ENCODE measurements at places on chromosomes 16 and 17.

- DNase-seq: peak; percentile 17
Observed at GRCh38 chr16:84277244-84277823, 17.3 kb upstream of the WFDC1 start.

DNA sequence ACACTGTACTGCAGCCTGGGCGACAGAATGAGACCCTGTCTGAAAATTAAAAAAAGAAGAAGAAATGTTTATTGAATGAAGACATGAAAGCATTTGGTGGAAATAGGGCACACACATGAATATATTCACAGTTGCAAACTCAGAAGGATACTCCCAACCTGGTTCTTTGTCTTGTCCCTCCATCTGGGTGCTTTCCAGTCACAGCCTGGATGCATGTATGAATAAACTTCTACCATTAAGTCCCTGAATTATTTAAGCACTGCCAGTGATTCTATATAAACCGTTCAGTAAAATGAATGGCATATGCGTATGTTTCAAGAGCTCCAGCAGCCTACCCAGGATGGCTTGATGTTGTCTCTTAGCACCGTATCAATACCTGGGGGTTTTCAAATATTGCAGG is 591.1 kb downstream of the WWOX start:
- DNase-seq: no peak

DNA sequence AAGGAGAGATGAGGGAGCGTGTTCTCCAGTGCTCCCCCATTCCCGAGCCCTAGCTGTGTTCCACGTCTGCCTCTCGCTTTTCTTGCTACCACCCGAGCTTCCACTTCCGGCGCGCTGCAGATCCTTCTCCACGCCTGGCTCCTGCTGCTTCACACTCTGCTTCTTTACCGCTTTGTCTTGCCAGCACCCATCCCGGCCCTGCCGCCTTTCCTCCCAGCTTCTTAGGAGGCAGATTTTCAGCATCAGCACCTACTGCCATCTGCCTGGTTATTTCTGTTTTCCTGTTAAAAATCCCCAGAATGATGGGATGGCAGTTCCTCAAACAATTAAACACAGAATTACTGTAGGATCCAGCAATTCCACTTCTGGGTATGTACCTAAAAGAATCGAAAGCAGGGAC is 64.7 kb downstream of the ELAC2 start:
- DNase-seq: no peak

GRCh38 chr16:75702242-75702641 is 981 bp upstream of the DUXB start:
- no peak for DNase-seq

DNA sequence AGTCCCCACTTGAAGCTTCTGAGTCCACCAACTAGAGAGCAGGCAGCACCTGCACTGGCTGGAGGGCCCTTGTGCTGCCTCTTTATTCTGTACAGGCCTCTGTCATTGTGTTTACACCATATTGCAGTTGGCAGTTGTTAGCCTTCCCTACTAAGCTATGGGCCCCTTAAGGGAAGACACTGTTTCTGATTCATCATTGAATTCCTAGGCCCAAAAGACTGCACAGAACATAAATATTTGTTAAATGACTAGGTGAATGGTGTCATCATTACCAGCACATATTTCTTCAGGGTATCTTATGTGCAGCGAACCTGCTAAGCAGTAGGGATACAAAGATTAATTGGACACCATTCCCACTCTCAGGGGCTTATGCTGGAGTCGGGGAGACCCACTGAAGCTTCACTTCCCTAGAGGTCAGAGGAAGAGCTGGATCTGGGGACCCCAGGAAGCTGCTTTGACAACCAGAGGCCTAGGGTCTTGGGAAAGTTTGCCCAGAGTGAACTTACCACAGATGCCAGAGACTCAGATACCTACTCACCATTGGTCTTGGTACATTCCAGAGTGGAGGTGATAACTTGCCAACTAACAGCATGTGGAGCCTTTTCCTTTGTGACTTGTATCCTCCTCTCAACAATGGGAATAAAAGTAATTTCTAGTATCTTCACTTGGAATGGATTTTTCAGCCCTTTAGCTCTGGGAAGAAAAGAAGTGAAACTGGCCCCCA is 28.7 kb upstream of the DDX52 start:
- DNase-seq: no peak

DNA sequence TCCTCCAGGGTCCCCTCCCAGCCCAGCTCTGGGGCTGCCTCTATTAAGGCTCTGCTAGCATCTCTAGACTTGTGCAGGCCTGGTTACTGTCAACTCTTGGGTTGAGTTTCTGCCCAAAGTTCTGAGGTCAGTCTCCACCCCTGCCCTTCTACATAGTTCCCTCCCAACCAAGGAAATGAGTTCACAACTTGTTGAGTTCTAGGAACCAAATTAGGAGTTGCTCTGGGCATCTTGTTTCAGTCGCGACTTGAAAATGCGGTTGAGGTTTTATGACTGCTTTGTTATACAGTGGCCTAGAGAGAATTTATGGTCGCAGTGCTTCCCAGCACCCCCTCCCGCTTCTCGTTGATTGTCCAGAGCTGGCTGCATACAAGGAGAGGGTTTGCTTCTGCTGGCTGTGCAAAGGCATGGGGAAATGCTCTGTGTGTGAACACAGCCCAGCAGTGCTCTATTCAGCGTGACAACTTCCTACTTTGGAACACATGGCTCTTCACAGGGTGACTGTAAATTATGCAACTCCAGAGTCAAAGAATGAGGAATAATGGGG is 20.2 kb downstream of the GNAO1 start:
- no peak for DNase-seq

DNA sequence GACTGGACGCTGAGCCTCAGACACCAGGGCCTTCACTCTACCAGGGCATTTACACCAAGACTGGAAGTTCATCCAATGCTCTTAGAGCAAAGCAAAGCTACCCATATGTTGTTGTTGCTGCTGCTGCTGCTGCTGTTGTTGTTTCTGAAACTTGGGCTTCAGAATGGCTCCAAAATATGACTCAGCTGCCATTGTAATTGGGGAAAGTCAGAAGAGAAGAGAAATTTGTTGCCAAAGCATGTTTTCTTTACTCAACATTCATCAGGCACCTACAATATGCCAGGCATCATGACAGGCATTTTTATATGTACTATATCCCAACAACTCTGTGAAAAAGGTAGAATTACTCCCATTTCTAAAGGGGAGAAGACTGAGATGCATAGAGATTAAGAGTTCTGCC is 11.9 kb downstream of the KRT32 start:
- DNase-seq: no peak

GRCh38 chr17:4605826-4606225 is 21.5 kb downstream of the SMTNL2 start:
- DNase-seq: no peak

DNA sequence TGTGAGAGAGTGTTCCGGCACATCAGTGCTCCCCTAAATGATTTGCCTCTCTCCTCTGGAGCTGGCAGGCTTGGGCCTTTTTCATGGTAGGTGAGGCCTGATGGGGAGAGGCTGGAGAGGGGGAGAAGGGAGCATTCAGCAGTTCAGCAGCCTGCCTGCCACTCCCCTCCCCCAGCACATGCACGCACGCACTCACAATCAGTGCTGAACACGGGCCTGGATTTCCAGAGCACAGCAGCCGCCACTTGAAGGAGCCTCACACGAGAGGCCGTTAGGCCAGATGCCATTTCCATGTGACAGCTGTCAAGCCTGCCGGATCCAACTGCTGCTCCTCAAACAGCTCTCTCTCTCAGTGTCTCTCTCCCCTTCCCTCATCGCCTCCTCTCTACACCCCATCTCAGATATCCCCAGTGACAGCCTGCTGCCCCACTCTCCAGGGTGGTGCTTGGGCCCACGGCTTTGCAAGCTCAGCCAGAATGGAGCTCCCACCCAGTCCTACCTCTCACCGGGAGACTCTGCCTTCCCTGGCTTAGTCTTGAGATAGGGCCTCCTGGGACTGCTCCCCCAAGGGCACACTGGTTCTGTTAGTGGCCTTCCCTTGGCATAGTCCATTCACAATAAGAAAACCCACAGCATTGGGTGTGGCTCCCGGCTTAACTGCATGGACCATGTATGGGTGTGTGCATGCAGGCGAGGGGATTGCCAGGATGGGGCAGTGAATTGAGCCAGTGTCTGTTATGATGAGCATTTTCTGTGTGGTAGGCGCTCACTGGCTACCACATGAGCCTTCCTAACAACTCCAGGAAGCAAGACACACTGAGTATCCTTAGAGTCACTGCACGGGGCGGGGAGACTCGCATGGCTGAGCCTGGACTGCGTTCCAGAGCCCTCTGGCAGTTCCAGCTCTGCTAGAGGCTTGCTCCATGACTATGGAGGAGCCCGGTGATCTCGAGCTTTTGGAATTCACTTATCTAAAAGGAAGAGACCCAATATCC is 226.2 kb downstream of the CCDC182 start:
- DNase-seq: peak; percentile 93

- DNase-seq: no peak
Observed at GRCh38 chr17:7552621-7553051, 3.8 kb downstream of the TNFSF12 start.

- DNase-seq: no peak
Observed at GRCh38 chr16:30009990-30010843, 610 bp downstream of the DOC2A start.

- peak; percentile 26 for DNase-seq
Observed at GRCh38 chr16:68272507-68273209, 8.3 kb downstream of the SLC7A6 start.

DNA sequence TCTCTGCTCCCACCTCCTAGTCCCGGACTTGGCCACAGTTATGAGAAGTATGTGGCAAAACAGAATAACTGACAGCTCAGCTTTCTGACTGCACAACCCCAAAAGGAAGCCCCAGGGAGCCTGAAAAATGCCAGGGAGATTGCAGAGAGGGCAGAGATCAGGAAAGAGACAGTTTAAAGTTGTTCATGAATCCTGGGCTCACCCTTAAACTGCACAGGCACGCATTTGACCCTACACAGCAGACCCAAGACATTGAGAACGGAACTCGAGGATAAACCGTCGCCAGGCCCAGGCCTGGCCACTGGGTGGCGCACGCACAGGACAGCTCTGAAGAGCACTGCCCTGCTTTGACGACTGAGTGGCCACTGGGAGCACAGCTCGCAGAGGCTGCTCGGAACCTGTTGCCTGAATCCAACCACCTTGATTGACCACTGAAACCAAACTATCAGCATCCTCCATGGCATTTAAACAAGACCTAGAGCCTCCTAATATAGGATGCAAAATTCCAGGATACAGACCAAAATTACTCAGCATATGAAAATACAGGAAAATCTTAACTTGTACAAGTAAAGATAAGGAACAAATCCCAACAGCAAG is 114.0 kb downstream of the C16orf95 start:
- no peak for DNase-seq

- no peak for DNase-seq
Observed at GRCh38 chr17:27973258-27974044, 69.0 kb upstream of the NLK start.

DNA sequence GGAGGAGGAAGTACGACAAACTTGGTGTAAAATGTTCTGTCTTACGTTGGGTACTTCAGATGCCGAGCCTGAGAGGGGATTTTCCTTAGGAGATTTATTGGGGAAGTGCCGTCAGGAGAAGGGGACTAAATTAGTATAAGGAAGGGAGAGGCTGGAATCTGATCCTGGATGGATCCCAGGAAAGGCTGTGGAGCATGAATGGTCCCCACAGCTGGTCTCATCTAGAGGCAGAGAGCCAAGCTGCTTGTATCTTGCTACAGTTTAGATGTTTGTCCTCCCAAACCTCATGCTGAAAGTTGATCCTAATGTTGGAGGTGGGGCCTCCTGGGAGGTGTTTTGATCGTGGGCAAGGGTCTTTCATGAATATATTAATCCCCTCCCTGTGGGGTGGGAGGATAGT is 798.4 kb upstream of the EEF2KMT start:
- no peak for DNase-seq

DNA sequence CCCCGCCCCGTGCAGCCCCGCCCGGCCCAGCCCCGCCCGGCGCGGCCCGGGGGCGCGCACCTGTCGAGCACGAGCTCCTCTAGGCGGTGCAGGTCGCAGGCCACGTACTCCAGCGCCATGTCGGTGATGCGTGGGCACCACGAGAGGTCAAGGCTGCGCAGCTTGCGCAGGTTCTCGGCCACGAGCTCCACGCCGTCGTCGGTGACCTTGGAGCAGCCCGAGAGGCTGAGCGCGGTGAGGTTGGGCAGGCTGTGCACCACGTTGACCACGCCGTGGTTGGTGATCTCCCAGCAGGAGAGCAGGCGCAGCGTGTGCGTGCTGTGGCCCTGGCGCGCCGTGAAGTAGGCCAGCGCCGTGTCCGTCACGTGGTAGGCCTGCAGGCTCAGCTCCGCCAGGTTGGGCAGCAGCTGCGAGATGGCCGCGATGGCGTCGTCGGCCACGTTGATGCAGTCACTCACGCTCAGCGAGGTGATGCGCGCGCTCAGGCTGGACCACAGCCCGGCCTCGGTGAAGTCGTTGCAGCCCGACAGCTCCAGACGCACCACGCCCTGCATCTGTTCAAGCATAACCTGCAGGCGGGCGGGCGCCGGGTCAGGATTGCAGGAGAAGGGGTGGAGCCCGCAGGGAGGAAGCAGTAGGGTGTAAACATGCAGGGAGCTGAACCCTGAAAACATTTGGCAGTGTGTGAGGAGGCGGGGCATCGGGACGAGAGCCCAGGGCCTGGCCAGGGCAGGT is 5.3 kb upstream of the WDR24 start:
- DNase-seq: peak; percentile 75

DNA sequence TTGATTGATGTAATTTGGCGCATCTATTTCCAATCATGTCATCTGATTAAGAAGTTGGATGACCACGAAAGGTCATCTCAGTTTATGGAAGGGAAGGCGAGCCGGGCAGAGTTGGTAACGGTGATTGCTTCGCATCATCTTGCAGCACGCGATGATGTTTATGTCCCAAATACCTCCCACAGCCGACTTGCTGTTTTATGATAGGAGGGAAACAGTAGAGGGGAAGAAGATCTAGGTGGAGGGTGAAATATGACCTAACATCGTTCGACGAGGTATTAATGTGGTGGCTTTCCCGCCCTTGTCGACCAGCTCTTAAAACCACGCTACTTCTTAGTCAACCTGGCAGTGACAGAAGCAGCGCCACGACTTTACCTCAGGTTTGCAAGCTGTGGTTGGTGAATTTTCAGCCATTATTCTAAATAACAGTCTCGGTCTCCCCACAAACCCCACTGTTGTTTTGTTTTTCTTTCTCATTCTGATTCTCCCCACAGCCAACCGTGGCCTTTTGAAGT is 805 bp upstream of the TANC2 start:
- DNase-seq: no peak

- no peak for DNase-seq
Observed at GRCh38 chr17:67800495-67800928, 24.8 kb upstream of the BPTF start.

GRCh38 chr16:58366247-58367031 is 25.8 kb upstream of the GINS3 start:
- no peak for DNase-seq

GRCh38 chr17:33732116-33732515 is 439.0 kb upstream of the ASIC2 start:
- no peak for DNase-seq

DNA sequence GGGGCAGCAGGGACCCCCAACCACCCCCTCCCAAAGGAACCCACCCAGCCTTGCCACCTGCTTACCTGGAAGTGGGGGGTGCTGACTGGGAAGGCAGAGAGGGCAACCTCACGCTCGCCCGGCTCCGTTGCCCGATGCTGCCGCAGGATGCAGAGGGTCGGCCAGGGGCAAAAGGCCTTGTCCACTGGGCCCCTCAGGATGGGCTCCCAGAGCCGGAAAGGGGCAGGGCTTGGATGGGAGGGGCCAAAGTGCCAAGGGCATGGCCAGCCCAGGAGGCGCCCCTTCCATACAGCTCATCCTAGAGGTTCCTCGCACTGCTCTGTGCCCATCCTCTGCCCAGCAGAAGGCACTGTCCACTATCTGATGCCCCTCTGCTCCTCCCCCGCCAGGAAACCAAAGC is 59.4 kb downstream of the SRCIN1 start:
- no peak for DNase-seq

GRCh38 chr16:9053006-9053601 is 38.3 kb upstream of the HAPSTR1 start:
- DNase-seq: no peak

- no peak for DNase-seq
Observed at GRCh38 chr16:27446721-27447120, 44.7 kb downstream of the IL21R start.

Data from NCI-H1105 (cell line).